ENCODE measurements at places on chromosomes 13 and 19. TPM values are rescaled to one million over a fixed set of nuclear protein-coding genes. Genes with fewer than 3 reads are reported as not detected.

- H3K27me3 ChIP-seq, result no peaks in the 10 kb centered on the region
- no peak overlapping the region for H3K27ac ChIP-seq
- H3K4me3 ChIP-seq, result no peak overlapping the region
- no peak for DNase-seq
- H3K4me1 ChIP-seq, result no peaks in the 10 kb centered on the region
- no peaks in the 10 kb centered on the region for H3K36me3 ChIP-seq
These were observed 205.8 kb downstream of the LMO7 start for GRCh38 chr13:75841905-75842304.

DNA sequence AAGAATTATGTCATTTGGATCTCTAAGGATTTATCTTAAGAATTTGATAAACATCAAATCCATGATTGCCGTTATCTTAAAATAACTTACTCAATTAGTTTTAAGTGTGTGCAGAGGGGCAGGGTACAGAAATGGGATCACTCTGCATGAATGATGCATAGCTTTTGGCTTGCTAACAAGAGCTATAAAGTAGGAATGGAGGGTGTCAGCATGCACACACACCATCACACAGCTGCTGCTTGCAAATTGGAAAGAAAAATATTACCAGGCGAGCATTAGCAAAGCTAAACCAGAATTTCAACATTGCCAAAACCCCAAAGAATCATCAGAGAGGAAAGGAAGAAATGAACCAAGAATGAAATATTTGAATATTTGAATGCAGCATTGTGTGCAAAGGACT, 580.6 kb downstream of the LMO7 start:
- H3K27ac ChIP-seq, result no peak overlapping the region
- H3K4me1 ChIP-seq, result no peaks in the 10 kb centered on the region
- no peaks in the 10 kb centered on the region for H3K27me3 ChIP-seq

DNA sequence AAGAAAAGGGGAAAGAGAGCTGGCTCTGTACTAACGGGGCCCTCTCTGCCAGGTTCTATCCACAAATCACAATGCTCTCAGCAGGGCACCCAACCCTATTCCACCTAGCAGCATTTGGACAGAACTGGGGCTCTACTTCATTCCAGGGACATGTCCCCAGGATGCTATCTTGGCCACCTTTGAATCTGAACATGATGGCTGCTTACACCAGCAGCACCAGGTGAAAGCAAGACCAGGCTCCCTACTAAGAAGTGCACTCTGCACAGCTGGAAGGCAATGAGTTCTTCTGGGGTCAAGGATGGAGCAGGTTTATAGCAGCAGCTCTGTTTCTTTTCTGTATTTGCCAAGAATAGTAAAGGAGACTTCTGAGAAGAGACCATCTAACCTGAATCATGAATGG, 222.4 kb downstream of the DACH1 start:
- DNase-seq, result no peak
- H3K27me3 ChIP-seq, result no peaks in the 10 kb centered on the region
- H3K4me3 ChIP-seq, result no peak overlapping the region
- no peaks in the 10 kb centered on the region for H3K36me3 ChIP-seq
- no peak overlapping the region for H3K27ac ChIP-seq
- no peaks in the 10 kb centered on the region for H3K4me1 ChIP-seq

DNA sequence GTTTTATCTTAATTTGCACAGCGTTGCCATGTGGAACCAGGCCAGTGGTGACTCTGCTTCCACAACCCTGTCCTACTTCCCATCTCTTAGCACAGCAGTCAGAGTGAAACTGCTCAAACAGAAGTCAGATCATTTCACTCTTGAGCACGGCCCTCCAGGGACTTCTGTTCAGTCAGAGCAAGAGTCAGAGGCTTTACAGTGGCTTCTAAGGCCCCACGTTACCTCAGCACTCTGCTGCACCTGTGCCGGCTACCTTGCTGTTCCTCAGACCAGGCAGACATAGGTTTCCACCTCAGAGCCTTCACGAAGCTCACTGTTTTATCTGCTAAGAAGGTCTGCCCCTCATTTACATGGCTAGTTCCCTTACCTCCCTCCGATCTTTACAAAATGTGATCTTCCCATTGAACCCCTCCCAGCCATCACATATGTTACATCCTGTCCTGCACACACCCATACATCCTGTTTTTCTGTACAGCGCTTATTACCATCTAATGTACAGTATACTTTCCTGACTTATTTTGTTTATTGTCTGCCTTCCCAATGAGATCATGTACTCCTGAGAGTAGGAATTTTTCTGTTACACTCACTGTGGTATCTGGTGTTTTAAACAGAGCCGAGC, 41.6 kb downstream of the TM9SF2 start:
- no peak for DNase-seq
- H3K4me1 ChIP-seq, result no peaks in the 10 kb centered on the region
- H3K27me3 ChIP-seq, result no peaks in the 10 kb centered on the region
- H3K36me3 ChIP-seq, result peaks cover 5% of the 10 kb centered on the region

Gene KBTBD6
- total RNA-seq, result 7.9 TPM

DNA sequence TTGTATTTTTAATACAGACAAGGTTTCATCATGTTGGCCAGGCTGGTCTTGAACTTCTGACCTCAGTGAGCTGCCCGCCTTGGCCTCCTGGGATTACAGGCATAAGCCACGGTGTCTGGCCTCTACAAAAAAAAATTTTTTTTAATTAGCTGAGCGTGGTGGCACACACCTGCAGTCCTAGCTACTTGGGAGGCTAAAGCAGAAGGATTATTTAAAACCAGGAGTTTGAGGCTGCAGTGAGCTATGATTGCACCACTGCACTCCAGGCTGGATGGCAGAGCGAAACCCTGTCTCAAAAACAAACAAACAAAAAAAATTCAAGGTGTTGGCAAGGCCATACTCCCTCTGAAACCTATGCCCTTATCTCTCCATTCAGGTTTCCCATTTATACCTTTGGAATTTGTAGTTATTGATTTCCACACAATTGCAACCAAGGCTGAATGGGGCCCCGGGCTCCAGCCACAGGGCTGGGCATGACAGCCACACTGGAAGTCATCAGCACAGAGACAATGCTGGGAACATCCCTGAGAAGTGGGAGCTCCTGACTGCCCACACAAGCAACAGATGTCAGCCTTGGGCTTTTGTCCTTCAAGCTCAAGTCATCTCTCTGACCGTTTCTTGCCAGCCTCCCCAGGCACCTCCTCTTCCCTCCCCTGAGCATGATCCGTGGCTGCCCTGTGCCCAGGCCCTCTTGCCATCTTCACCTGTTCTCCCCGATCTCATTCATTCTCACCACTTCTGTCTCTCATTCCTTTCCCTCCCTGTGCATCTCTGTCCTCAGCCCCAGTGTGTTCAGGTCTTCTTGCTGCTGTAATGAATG, 27.2 kb upstream of the CALM3 start:
- DNase-seq, result no peak
- H3K4me1 ChIP-seq, result no peaks in the 10 kb centered on the region
- H3K36me3 ChIP-seq, result no peaks in the 10 kb centered on the region
- no peaks in the 10 kb centered on the region for H3K27me3 ChIP-seq

DNA sequence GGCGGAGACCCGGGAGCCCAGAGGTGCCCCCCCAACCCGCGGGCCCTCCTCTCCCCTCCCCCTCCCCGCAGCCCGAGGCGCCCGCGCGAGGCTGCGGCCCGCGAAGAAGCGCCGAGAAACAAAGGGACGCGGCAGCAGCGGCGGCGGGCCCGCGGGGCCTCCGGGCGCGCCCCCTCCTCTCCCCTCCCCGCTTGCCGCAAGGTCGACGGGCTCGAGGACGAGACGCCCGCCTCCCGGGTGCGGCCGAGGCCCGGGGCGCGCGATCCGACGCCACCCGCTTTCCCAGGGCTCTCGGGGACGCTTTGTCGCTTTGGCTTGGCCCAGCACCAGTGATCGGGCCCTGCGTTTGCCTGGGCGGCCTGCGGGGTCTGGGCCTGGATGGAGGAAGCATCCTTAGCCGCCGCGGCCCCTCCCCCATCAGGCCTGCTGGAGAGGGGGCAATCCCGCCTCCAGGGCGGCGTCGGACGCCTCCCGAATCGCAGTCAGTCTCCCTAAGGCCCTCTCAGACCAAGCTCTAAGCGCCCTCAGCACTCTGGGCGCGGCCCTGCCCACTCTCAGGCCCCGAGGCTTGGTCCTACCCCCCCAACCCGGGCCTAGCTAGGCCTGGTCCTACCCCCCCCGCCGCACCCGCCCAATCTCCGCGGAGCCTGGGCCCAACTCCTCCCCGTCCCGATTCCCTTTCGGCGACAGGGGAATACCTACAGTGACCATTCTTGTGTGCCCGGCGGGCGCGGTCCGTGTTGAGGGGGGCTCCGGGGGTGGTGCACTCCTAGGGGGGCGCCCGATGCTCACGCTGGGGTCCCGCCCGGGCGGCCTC, 740 bp downstream of the ELAVL3 start:
- H3K4me3 ChIP-seq, result no peak overlapping the region
- no peaks in the 10 kb centered on the region for H3K4me1 ChIP-seq
- DNase-seq, result no peak
- H3K27ac ChIP-seq, result no peak overlapping the region
- no peaks in the 10 kb centered on the region for H3K27me3 ChIP-seq
- no peaks in the 10 kb centered on the region for H3K36me3 ChIP-seq

Gene CD22
- 0.74 TPM for total RNA-seq

Measured in Panc1 (cell line).